Activated naive CD4-positive, alpha-beta T cell treated with anti-CD3 and anti-CD28 coated beads for 36 hours (primary cell): ENCODE measurements at places on chromosomes 2 and 18. TPM values are rescaled to one million over a fixed set of nuclear protein-coding genes. Genes with fewer than 3 reads are reported as not detected.

- DNase-seq = no peak
These were observed 13.4 kb upstream of the ITGB6 start for GRCh38 chr2:160213511-160213910.

DNA sequence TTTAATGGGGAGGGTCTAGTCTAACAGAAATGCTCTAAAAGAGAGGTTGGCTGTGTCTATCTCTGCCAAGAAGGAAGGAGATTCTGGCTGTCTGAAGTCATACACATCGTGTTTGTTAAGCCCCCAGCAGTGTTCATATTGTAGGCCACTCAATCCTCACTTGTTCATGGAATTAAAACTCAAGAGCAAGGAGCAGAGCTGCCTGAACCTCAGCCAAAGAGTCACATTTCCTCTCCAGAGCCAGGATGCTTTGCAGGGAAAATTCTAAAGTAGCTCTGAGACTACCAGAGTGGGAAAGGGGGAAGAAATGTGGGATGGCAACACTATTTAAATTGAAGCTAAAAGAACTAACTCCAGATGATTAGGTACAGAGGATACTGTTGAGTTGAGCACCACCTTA is 190.7 kb upstream of the CXCR4 start:
- DNase-seq = no peak

- no peak for DNase-seq
These were observed 49.8 kb downstream of the PTPN4 start for GRCh38 chr2:119809339-119810048.

- no peak for DNase-seq
These were observed 6.0 kb upstream of the GLI2 start for GRCh38 chr2:120729406-120730399.

DNA sequence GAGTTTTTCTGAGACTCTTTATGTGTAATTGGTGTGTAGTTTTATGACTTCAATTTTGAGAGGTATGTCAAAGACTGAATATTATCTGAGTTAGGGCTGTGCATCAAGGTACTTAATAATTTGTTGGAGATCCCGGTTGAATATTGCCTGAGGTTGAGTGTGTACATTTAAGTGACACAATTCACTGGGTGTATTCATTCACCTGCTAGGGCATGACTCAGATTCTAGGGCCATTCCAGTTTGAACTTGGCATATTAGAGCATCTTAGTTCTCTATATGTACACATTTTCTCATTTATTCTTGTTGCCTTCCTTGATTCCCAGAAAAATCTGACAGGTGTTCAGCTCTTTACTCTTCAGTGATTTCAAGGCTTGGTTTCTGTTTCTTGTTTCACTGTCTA is 12.5 kb downstream of the MAP4K4 start:
- DNase-seq = no peak

The ASB18 gene
- not detected for total RNA-seq

GRCh38 chr2:3299130-3299529 is 78.5 kb downstream of the EIPR1 start:
- no peak for DNase-seq

The C2orf81 gene
- 2.6 TPM for total RNA-seq
